Spinal cord (tissue), 10 donors: ENCODE measurements at places on chromosomes 1 and 21. TPM values are rescaled to one million over a fixed set of nuclear protein-coding genes. Genes with fewer than 3 reads are reported as not detected.
A peak's percentile ranks its signal among the peaks of the same experiment; 100 is the strongest.

GRCh38 chr1:215007880-215008279 is 74.7 kb upstream of the KCNK2 start:
- H3K27me3 ChIP-seq: no peaks in the 10 kb centered on the region
- no peaks in the 10 kb centered on the region for H3K4me1 ChIP-seq
- H3K36me3 ChIP-seq: no peaks in the 10 kb centered on the region
- DNase-seq: no peak
- H3K27ac ChIP-seq: no peak overlapping the region

- H3K27me3 ChIP-seq: no peaks in the 10 kb centered on the region
- no peak overlapping the region for H3K4me3 ChIP-seq
- H3K36me3 ChIP-seq: no peaks in the 10 kb centered on the region
Observed at GRCh38 chr1:233655301-233655740, 41.4 kb downstream of the KCNK1 start.

DNA sequence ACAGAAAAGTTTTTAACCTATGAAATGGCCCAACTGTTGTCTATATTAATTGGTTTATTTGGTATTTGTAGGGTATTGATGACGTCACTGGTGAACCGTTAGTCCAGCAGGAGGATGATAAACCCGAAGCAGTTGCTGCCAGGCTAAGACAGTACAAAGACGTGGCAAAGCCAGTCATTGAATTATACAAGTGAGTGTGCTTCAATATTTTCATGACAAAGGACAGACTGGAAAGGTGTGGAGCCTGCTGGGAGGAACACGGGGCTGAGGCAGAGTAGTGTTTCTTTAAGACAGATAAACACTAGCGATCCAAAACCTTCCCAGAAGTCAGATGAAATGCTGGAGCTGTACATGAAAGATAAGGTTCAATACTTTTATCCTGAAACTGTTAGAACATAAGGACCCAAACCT is 76.7 kb downstream of the AK4 start:
- no peaks in the 10 kb centered on the region for H3K36me3 ChIP-seq
- no peak overlapping the region for H3K4me3 ChIP-seq
- H3K4me1 ChIP-seq: no peaks in the 10 kb centered on the region
- H3K27ac ChIP-seq: no peak overlapping the region
- H3K27me3 ChIP-seq: no peaks in the 10 kb centered on the region
- no peak for DNase-seq

- H3K4me1 ChIP-seq: no peaks in the 10 kb centered on the region
- no peak for DNase-seq
- no peak overlapping the region for H3K27ac ChIP-seq
- no peaks in the 10 kb centered on the region for H3K27me3 ChIP-seq
- no peak overlapping the region for H3K4me3 ChIP-seq
Observed at GRCh38 chr1:244768186-244768585, 67.3 kb upstream of the COX20 start.

- H3K36me3 ChIP-seq: no peaks in the 10 kb centered on the region
- no peak overlapping the region for H3K4me3 ChIP-seq
- no peaks in the 10 kb centered on the region for H3K27me3 ChIP-seq
- peak; percentile 95 for DNase-seq
Observed at GRCh38 chr1:222034790-222035189, 292.9 kb upstream of the DUSP10 start.

The OR10J5 gene
- not detected for polyA plus RNA-seq

DNA sequence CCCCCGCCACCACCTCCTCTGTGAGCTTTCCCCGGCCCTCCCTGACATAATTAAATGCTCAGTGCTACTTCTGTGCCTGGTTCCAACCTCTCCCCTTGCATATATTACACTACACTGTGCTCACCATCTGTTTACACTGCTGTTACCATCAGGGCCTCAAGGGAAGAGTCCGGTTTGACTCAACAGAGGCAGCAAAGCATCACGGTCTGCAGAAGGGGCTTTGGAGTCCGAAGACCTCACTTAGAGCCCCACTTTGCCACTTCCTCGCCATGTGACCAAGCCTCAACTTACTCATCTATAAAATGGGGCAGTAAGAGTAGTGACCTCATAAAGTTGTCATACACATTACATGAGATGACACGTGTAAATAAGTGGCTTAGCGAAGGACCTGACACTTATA is 27.4 kb downstream of the KCNN3 start:
- H3K4me3 ChIP-seq: no peak overlapping the region
- H3K36me3 ChIP-seq: peaks cover 10% of the 10 kb centered on the region
- H3K27ac ChIP-seq: no peak overlapping the region
- H3K4me1 ChIP-seq: peaks cover 83% of the 10 kb centered on the region
- peaks cover 3% of the 10 kb centered on the region for H3K27me3 ChIP-seq
- peak; percentile 69 for DNase-seq

DNA sequence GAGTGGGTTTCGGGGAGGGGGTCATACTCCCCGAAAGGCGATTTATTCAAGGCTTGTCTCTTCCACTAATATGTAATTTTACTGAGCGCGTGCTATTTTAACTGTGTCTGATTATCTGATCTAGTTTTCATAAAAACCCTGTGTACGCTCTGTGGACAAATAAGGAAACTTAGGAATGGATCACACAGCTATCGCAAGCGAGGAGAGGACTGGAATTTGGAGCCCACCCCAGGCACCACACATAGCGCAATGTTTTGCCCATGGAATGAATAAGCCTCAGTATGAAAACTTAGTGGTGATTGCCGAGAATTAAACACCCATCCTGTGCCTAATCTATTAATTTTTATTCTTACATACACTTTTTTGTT is 9.8 kb upstream of the RAB42 start:
- peak; percentile 30 for DNase-seq
- H3K27ac ChIP-seq: peak overlapping the region; percentile 90
- peaks cover 25% of the 10 kb centered on the region for H3K4me1 ChIP-seq
- H3K27me3 ChIP-seq: no peaks in the 10 kb centered on the region
- H3K36me3 ChIP-seq: peaks cover 20% of the 10 kb centered on the region
- H3K4me3 ChIP-seq: peak overlapping the region; percentile 99

The SELL gene
- 10.1 TPM for polyA plus RNA-seq

DNA sequence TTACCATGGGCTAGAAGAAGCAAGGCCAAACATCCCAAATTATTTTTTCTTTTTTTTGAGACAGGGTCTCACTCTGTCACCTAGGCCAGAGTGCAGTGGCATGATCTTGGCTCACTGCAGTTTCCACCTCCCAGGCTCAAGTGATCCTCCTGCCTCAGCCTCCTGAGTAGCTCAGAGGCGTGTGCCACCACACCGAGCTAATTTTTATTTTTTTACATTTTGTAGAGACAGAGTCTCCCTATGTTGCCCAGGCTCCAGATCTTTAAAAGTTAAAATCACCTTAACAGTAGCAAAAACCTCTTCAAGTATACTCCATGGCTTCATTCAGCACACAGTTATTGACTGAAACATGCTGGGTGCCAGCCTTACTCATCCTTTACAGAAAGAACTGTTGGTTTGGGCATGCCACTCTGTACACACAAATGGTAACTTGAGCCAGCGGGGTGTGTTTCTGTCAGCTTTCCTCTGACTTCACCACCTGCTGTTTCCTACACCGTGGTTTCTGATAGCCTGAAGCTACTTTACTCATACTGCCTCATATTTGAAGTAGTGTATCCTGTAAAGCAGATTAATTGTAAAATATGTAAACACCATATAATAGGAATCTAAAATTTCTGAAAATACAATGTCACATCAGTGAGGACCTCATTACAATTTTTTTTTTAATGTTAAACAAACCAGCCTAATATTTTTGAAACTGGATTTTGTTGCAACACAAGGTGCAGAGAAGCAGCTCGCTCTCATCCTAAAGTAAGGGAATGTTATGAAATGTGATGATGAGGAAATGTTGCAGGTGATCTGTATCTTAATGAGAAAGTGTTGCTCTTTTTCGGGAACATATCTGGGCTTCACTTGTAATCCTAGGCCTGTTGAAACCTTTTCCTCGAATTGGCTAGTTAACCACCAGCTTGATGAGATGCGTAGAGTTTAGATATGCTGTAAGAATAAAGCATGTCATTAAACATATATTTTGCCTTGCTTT is 113.9 kb downstream of the ATP5PO start:
- no peak overlapping the region for H3K4me3 ChIP-seq
- no peak for DNase-seq
- peaks cover 10% of the 10 kb centered on the region for H3K36me3 ChIP-seq
- H3K27me3 ChIP-seq: no peaks in the 10 kb centered on the region
- peaks cover 3% of the 10 kb centered on the region for H3K4me1 ChIP-seq

GRCh38 chr1:147895123-147895522 is 7.5 kb upstream of the GJA8 start:
- no peak for DNase-seq
- peaks cover 27% of the 10 kb centered on the region for H3K4me1 ChIP-seq
- no peak overlapping the region for H3K4me3 ChIP-seq
- no peak overlapping the region for H3K27ac ChIP-seq
- H3K36me3 ChIP-seq: no peaks in the 10 kb centered on the region

The IRF6 gene
- polyA plus RNA-seq: 1.2 TPM

- no peak overlapping the region for H3K27ac ChIP-seq
- H3K36me3 ChIP-seq: no peaks in the 10 kb centered on the region
- no peak overlapping the region for H3K4me3 ChIP-seq
- no peak for DNase-seq
- H3K4me1 ChIP-seq: no peaks in the 10 kb centered on the region
- no peaks in the 10 kb centered on the region for H3K27me3 ChIP-seq
Observed at GRCh38 chr21:14557413-14557812, 11.3 kb upstream of the SAMSN1 start.

The HES3 gene
- polyA plus RNA-seq: 1.8 TPM
